ENCODE measurements at places on chromosomes 13 and 19.
A peak's percentile ranks its signal among the peaks of the same experiment; 100 is the strongest.

DNA sequence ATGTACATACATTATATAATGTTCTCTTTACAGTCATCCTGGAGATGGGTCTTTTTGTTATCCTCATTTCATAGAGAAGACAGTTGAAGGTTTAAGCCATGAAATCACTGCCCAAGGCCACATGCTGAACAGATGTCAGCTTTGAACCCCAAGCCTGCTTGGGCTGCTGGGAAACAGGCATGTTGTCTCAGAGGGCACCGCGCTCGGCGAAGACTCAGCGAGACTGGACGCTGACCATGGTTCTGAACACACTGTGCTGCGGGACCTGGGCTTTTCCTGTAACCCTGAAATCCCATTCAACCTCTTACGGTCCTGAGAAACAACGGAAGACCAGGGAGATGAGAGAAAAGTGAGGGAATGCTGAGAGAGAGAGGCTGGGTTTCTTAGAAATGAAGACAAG lies 27.3 kb downstream of the LRFN3 start:
- DNase-seq: no peak

GRCh38 chr13:90014038-90014437 lies 1333.4 kb upstream of the MIR17HG start:
- DNase-seq: no peak

GRCh38 chr13:38376546-38376945 lies 26.9 kb downstream of the UFM1 start:
- no peak for DNase-seq

GRCh38 chr13:64925284-64925683 lies 2304.9 kb downstream of the PCDH9 start:
- DNase-seq: no peak

DNA sequence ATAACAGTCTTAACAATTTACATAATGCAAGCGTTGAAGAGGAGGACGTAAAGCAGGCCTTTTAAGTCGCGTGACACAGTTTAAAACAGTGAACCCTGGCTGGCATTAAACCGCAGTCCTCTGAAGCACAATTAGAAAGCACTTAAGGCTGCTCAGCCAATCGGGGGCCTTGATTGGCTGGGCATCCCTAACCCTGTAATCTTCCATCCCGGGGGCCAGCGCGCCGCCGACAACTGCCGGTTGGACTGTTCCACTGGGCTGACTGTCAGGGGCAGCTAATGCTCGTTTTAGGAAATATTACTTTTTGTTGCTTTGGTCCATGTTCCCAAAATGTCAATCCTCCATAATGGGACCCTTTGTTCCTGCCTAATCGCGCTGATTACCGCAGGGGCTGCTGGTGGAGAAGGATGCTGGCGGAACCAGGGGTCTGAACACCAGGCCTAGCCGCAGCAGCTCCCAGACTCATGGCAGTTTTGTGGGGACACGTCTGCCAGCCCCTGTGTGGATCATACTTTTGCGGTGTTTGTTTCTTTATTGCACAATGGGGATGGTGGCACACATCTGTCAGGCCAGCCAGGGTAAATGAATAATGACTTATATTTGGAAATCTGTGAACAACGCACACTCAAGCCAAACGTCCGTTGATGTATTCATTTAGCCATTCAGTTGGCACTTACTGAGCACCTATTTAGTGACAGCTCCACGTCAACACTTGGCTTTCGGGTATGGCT lies 127.1 kb upstream of the SPACA7 start:
- peak; percentile 14 for DNase-seq

GRCh38 chr19:49807058-49807903 lies 5.8 kb downstream of the FUZ start:
- DNase-seq: no peak

- DNase-seq: no peak
These were observed 490 bp upstream of the SIGLEC9 start for GRCh38 chr19:51124216-51124615.
